ENCODE measurements at places on chromosomes 4 and X.

DNA sequence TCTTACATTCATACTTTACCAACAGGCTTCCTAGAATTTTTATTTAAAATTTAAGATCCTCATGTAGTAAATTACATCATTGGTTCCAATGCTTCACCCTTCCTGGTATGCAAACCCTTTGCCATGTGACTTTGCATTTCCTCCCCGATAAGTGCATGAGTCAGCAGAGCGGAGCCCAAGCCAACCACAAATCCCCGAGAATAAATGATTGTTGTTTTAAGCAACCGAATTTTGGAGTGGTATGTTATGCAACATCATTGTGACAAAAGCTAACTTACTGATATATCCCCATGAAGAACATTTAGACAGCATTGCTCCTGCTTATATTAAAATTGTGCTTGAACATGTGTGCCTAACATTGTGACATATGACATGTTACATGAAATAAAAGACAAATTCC is 199.4 kb upstream of the DDX53 start:
- DNase-seq = no peak

GRCh38 chrX:130704053-130705038 is 198.7 kb downstream of the ENOX2 start:
- DNase-seq = no peak

- no peak for DNase-seq
Observed at GRCh38 chr4:176967586-176967985, 174.9 kb upstream of the VEGFC start.

DNA sequence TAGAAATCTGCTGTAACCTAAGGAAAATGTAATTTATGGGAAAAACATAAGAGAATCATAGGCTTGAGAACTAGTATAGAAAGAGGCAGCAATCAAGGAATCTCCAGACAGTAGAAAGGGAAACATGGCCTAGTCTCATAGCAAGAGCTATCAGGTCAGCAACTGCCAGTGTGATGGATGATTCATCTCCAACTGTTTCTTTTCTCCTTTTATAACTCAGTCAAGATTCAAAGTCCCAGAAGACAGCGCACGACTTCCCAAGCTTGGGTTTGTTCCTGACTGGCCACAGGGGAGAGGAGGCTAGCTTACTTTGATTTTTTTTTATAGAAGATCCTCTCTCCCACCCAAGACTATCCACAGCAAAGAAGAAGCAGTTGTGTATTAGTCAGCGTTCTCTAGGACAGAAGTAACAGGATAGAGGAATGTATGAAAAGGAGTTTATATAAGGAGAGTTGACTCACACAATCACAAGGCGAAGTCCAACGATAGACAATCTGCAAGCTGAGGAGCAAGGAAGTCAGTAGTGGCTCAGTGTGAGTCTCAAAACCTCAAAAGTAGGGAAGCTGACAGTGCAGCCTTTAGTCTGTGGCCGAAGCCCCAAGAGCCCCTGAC is 181.5 kb downstream of the GC start:
- DNase-seq = no peak

DNA sequence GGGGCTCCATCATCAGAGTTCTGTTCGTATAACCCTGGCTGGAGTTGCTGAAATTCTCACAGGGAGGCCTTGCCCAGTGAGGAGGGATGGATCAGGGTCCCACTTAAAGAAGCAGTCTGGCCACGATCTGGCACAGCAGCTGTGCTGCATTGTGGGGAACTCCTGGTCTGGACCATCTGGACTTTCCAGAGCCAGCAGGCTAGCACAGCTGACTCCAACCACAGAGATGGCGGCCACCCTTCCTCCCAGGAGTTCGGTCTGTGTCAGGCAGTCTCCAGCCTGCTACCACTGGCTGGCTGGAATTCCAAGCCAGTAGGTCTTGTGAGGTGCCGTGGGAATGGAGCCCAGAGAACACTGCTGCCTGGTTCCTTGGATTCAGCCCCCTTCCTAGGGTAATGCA is 62.0 kb downstream of the SLAIN2 start:
- no peak for DNase-seq

- peak; percentile 30 for DNase-seq
Observed at GRCh38 chr4:102625232-102625930, 124.2 kb downstream of the NFKB1 start.

DNA sequence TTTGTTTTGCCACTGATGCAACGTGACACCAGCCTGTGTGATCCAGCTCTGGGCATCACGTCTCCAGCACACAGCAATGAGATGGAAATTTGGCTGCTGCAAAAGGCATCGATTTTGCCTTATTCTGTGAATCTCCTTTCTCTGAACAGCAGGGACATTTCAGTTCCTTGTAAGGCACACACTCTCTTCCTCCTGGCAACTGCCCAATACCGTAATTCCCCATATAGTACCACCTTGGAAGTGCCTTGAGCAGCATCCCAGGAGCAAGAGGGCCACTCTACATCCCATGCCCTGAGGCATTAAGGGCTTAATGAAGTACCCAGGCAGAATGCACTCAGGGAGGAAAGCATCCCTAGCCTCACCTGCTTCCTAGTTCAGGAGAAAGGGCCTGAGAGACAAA is 10.5 kb upstream of the MAMLD1 start:
- DNase-seq = no peak

DNA sequence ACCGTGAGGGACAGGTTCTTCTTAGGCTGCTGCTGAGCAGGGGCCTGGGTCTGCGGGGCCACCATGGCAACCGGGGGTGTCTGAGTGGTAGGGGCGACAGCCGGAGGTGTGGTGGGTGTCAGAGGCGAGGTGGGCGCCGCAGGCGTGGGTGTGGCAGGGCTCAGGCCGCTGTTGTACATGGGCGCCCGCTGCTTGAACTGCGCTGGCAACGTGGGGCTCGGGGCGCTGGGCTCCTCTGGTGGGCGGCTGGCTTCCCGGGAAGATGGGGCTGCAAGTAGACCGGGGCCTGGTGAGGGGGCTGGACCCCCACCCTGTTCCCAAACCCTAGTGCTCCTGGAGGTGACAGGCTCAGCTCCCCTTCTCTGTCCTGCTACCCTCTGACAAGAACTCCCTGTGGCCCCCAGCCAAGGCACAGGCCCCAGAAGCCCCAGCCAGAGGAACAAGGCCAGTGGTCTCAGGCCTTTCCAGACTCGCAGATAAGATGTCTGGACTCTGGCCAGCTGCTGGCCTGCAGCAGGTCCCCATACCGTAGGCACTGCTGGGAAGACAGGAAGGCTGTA is 24.8 kb downstream of the NELFA start:
- DNase-seq = no peak

GRCh38 chrX:109783701-109784079 is 50.6 kb upstream of the ACSL4 start:
- no peak for DNase-seq

DNA sequence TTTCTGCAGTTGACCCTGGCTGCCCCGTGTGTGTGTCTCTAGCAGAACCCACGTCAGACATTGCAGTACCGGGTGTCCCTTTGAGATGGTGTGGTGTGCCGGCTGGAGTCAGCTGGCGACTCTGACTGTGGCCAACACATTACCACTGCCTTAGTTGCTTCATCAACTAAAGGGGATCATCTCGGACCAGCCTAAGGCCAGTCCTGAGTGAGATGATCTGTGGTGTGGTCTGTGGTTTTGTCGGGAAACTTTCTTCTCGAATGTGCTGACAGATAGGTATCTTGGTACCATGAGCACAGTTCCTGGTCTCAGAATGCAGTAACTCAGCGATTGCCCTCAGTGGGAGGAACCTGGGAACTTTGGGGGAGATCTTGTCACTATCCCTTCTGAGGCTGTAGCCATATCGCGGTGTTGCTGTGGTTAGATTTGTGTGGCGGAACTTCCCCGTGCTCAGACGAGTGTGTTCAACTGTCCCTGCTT is 15.8 kb downstream of the TBC1D14 start:
- no peak for DNase-seq

GRCh38 chr4:128488055-128488705 is 200.6 kb upstream of the PGRMC2 start:
- no peak for DNase-seq

DNA sequence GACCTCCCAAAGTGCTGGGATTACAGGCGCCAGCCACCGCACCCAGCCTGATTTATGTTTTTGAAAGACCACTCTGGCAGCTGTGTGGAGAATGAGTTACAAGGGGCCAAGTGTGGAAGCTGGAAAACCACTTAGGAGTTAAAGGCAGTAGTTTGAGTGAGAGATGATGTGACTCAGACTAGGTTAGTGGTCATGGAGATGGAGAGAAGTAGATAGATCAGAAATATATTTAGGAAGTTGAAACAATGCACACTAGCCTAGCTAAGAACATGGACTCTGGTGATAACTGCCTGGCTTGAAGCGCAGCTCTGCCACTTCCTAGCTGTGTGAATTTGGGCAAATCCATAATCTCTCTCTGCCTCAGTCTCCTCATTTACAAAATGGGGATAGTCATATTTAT is 11.9 kb upstream of the RBMX start:
- no peak for DNase-seq

DNA sequence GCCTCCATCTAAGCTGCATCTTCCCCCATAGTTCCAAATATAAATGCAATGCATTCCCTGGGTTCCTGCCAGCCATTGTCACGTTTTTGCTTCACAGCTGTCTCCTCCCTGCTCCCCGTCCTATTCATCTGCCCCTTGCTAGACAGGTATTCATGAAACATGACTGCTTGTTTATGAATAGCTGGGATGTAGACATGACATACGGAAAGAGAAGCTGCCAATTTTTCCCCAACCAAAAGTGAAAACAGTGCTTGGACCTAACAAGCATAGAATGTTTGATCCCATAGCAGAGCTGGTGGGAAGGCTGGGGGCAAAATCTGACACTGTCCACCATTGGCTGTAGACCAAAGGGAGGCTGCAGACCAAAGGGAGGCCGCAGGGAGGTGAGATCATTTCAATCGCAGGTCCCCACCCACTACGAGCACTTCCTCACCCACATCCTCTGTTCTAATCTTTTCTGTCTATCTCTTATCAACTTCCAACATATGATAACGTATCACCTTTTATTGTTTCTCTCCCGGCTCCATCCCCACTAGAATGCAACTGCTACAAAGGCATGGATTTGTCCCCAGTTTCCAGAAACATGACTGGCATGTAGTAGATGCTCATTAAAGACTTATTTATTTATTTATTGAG is 8.5 kb upstream of the GYG2 start:
- no peak for DNase-seq

DNA sequence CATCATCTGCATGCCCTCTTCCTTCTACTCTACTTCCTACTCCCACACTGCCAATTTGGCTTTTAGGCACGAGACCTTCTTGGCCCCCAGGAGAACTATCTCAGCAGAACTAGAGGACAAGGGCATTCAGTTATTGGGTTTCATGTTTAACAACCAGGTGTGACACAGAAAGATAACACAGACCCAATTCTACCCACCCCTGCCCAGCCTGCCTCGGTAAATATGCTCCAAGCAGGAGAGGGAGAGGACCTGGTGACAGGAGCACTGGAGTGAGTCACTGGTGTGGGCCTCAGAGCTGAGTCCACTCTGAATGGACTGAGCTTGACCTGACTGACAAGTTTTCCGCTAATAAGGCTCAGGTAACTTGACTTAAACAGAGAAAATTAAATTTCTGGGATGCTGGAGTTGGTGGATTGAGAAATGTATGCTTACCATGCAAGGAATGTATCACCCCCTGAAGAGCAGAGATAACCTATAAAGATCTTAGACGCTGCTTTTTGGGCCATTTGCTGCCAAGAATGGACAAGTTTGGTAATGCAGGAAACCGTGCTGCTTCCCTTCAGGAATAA is 52.5 kb downstream of the CASP3 start:
- DNase-seq = no peak
